ENCODE measurements at places on chromosomes 16 and 17.
A peak's percentile ranks its signal among the peaks of the same experiment; 100 is the strongest.

- no peak for DNase-seq
These were observed 20.2 kb upstream of the C1QL1 start for GRCh38 chr17:44988044-44988942.

DNA sequence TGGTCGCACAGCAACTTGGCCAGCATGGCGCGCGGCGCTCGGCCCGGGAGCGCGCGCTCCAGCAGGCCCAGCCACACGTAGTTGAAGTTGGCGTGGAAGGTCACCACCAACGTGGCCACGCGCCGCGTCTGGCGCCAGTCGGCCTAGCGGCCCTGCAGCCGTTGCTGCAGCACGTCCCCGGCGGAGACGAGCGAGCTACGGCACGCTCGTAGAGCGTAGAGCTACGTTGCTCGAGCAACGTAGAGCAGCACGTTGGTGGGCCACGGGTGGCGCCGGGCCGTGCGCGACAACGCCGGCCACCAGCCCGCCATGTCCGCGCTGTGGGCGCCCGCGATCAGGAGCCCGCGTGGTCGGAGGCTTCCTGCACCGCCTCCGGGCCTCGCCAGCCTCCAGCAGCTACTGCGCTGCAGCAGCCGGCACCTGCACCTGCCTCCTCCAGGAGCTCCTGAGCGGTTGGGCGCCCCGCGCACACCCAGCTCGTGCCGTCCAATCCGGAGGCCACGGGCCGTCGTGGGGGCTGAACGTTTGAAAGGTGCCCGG is 13.4 kb upstream of the SULT1A1 start:
- peak; percentile 77 for DNase-seq

DNA sequence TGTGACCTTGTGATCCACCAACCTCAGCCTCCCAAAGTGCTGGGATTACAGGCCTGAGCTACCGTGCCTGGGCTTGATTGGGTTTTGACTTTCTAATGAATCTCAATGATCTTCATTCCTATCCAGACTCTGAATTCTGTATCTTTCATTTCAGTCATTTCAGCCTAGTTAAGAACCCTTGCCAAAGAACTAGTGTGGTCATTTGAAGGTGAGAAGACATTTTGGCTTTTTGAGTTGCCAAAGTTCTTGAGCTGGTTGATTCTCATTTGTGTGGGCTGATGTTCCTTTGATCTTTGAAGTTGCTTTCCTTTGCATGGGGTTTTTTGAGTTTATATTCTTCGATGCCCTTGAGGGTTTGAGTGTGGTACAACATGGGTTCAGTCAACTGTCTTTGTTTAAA is 30.6 kb upstream of the TEKT1 start:
- DNase-seq: no peak

DNA sequence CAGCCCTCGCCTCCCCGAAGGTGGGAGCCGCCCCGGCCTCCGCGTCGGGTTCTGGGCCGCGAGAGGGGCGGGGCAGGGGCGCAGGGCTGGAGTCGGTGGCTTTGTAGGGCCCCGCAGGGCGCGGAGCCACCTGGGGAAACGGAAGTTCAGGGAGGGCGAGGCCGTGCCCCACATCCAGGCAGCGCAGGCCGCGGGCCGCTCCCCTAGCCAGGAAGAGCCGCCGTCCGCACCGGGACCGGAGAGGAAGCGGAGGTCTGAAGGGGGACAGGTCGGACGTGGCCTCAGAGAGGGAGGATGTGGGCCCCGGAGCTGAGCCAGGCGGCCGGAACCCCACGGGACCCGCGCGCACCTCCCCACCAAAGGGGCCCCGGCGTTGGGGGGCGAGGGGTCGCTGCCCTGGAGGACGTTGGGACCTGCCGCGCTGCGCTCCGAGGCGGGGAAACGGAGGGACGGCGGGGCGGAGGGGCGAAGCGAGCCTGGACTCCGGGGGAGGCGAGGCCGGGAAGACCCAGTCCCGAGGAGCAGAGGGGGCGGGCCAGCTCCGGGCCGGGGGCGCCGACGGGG is 482 bp upstream of the SLC16A3 start:
- no peak for DNase-seq

DNA sequence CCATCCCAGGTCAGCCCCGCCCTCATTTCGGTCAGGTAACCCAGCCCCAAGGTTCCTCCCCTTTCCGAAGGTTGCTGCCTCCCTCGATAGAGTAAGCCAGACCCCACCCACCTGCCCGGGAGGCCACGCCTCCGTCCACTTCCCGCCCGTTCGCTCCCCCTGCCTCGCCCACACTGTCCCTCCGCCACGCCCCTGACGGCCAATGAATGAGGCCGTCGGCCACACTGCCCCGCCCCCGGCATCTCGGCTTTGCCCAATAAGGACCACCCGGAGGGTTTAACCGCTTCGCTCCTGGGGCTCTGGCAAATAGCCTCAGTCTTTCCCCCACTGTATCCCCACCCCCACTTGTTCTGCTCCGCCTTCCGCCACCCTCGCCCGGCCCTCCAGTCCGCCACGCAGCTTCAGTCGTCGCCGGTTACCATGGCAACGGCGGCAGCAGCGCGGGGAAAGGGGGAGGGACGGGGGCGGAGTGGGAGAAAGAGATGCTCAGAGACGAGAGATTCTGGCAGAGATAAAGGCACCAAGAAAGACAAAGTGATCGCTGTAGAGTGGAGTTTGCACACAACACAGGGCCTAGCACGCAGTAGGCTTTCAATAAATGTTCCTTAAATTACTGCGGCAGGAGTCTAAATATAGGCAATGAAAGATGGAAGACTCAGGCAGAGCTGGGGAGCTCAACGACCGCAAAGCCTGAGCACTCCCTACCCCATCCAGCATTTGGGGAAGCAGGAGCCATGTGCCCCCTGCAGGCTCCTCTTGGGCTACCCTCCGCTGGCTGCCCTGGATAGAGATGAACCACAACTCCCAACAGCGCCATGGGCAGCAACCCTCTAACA is 5.1 kb downstream of the DLG4 start:
- peak; percentile 96 for DNase-seq

- no peak for DNase-seq
These were observed 9.6 kb upstream of the ZCCHC14 start for GRCh38 chr16:87502308-87502969.

DNA sequence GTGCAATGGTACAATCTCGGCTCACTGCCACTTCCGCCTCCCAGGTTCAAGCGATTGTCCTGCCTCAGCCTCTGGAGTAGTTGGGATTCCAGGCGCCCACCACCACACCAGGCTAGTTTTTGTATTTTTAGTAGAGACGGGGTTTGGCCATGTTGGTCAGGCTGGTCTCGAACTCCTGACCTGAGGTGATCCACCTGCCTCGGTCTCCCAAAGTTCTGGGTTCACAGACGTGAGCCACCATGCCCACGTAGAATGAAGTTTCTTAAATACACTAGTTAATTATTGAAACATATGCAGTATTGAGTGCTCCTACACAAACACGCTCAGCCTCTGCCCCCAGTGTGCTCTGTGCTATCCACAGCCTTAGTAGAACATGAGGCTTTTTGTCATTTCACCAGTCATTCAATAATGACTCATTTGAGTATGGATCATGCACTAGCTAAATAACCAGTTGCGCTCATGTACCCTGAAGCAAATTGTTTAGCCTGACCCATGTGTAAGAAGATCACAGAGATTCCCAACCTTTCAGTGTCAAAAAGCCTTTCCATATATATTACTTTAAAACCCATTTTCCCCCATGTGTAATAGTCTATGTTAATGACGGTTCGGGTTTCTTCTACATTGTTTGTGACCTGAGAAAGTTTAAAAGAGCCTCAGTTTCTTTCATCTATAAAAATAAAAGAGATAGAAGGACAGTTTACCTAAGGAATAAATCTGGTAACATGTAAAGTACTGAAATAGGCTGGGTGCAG is 49.7 kb downstream of the TUBD1 start:
- DNase-seq: no peak

GRCh38 chr16:70635336-70636016 is 10.9 kb upstream of the IL34 start:
- no peak for DNase-seq

DNA sequence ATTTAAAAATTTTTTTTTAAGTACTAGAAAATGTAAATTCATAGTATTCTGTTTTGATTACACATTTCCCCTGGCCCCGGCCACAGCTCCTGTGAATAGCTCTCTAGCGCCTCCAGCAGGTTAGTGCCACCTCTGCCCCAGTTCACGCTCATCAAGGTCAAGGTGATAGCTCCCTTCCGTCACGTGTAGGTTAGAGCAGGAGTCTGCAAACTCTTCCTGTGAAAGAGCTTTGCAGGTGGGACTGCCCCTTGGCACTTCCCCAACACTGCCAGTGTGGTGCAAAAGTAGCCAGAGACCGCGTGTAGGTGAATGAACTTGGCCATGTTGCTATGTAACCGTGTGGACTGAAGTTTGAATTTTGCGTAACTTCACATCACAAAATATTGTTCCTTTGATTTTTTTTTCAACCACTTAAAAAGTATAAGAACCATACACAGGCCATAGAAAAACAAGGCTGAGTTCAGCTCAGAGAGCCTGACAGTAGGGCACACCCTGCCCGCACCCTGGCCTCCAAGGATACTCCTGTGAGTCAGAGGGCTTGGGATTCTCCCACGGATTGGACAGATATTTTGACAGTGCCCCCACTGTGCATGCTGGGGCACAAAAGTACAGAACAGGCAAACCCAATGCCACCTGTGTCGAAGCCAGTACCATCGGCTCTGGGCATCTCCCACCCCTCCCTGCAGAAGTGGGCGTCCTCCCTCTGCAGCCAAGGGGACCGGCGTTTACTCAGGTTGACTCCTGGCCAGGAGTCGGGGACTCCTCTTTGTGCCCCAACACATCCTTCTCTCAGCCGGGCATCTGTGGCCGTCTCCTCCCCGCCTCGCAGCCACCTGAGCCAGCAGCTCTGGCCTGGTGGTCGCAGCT is 92.0 kb upstream of the CHMP6 start:
- no peak for DNase-seq

DNA sequence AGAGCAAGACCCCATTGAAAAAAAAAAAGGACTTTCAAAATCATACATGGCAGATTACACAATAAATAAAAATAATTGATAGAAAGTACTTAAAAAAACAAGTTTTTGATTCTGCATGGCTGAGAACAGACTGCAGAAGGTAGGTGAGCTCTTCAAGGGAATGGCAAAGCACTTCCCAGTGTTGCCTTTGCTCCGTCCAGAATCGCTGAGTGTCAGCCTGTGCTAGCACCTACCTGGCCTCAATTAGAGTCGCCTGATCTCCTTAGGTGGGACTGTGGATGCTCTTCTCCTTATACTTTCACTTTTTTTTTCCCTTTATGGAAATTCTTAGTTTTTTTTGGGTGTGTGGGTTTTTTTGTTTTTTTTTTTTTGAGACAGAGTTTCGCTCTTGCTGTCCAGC is 6.0 kb upstream of the TMEM220 start:
- no peak for DNase-seq

- DNase-seq: no peak
These were observed 10.9 kb upstream of the ADGRG3 start for GRCh38 chr16:57657228-57657627.

DNA sequence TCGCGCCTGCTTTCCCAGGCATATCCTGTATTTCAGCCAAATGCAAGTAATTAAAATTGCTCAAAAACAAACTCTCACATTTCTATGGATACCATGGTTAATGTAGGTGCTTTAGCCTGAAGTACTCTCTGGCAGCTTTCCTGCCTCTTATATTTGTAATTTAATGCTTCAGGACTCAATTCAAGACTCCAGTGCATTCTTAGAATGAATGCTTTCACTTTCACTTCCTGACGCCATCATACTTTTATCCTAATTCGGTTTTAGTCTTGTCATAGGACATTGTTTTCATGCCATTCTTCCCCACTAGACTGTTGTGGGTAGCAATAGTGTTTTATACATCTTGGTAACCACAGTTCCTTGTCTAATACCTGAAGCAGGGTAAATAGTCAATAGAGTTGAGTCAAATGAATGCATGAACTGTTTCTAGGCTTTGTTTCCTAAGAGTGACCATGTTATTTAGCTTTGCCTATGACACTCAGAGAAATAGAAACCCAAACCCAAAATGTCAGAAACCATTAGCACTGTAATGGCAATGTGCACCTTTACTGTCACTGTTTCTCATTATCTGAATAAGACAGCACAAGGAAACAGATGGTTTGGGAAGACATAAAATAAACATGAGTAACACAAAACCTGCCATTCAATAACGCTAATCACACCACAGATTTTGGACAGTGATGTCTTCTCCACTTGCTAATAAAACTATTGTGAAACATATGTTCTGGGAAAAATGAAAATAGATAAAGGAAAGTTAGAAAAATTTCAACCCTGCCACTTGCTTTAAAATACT is 705.5 kb downstream of the CDH11 start:
- no peak for DNase-seq

GRCh38 chr16:56860226-56861020 is 4.6 kb upstream of the SLC12A3 start:
- DNase-seq: no peak

DNA sequence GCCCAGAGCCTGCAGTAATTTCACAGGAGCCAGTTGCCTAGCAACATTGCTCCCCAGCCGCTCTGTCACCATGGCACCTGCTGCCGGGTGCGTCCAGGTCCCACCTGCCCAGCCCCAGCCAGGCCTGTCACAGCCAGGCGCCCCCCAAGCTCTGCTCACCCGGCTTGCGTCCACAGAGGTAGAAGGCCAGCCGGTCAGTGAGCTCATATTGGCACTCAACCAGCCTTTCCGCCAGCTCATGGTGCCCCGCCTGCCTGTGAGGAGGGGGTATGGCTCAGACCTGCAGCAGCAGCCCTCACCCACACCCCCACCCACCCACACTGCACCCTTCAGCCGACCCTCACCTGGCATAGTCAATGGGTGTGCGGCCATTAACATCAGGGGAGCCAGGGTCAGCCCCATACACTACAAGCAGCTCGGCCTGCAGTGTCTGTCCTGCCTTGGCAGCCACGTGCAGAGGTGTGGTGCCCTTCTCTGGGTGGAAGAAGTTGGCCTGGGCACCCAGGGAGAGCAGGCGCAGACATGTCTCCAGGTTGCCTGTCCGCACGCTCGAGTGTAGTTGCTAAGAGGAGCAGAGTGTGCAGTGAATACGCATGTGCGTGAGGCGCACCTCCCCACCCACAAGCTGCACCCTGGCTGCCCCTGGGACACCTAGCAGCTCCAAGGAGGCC is 7.7 kb downstream of the GIT1 start:
- DNase-seq: no peak

GRCh38 chr16:19294156-19294649 is 8.7 kb downstream of the CLEC19A start:
- DNase-seq: no peak

All from NCI-H1092 (cell line).